ENCODE measurements at places on chromosomes 16 and 17.

DNA sequence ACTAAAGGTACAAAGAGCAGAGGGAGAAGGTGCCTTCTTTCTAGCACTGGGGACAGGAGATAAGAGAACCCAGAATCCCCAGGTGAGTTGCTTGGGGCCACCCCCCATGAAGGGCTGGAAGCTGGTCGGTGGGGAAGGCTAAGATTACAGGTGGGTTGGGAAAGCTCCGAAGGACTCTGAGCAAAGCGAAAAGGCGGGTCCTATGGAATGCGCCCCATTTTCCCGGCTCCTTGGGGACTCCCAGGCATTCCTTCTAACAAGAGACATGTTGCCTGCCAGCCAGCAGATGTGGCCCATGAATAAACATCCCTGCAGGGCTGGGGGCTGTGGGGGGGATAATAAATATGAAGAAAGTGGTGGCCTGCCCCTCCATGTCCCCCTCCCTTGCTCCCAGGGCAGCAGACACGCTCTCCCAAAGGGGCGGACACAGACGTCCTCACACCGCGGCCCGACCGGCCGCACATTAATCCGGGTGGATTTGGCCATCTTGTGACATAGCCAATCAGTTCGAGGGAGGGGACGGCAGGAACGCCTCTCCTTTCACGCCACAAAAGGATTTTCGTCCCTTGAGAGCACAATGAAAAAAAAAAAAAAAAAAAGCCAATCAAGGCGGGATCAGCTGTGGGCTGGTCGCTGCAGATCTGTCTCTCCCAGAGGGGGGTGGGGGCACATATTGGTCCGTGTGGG lies 98.5 kb downstream of the SOX9 start:
- DNase-seq = no peak

- DNase-seq = no peak
Measured at GRCh38 chr17:36535669-36536081, 888 bp downstream of the PIGW start.

GRCh38 chr17:52160136-52160567 lies 1.6 kb upstream of the CA10 start:
- DNase-seq = no peak

DNA sequence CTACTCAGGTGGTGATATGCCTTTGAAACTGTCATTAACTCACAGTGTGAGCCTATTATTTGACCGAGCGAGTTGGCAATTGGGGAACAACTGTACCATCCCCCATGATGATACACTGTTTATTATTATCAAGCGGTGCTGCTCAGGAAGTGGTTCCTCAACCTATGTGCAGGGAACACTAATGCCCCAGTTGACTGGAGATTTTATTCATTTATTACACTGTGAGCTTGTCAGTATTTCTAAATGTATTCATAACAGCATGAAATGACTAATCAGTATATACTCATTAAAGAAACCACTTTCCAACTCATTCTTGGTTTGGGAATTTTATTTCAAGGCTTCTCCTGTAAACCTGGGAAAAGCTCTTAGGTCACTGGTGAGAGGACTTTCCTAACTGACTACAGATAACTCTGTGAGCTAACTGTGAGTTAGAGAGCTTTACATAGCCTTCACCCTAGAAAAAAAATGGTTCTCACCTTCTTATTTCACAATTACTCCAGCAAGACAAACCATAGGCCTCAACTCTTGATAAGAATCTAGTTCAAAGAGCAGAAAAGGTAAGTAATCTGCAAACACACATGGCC lies 42.4 kb downstream of the NXPH3 start:
- DNase-seq = no peak

GRCh38 chr17:82865774-82866395 lies 26.1 kb upstream of the ZNF750 start:
- no peak for DNase-seq

- no peak for DNase-seq
Measured at GRCh38 chr17:80481284-80482057, 5.1 kb upstream of the NPTX1 start.

Data from stimulated activated CD4-positive, alpha-beta T cell treated with anti-CD3 and anti-CD28 coated beads, Interleukin-1b, Interleukin-23, amount 100 ng/mL, for 1 hour (primary cell).